ENCODE measurements at places on chromosomes 5 and 9.

GRCh38 chr9:133975511-133975910, 16.6 kb downstream of the VAV2 start:
- no peak for DNase-seq

GRCh38 chr5:178074266-178074952, 38.9 kb upstream of the N4BP3 start:
- DNase-seq, result no peak

DNA sequence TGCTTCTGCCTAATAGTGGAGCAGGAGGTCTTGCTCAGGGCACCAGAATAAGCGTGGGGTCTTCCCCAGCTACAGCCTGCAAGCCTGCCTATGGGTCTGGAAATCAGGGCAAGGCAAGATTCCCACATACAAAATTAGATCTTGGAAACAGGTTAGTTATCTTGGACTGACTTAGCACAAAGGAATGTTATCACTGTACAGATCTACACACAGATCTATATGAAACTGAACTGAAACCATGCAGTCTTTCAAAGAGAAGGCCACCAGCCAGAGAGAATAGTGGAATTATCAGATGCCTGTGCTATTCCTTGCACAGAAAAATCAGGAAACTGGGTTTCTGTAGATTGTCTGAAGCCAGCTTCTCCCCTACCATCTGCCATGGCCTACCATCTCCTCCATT, 585.7 kb downstream of the ACTL7B start:
- DNase-seq, result no peak

DNA sequence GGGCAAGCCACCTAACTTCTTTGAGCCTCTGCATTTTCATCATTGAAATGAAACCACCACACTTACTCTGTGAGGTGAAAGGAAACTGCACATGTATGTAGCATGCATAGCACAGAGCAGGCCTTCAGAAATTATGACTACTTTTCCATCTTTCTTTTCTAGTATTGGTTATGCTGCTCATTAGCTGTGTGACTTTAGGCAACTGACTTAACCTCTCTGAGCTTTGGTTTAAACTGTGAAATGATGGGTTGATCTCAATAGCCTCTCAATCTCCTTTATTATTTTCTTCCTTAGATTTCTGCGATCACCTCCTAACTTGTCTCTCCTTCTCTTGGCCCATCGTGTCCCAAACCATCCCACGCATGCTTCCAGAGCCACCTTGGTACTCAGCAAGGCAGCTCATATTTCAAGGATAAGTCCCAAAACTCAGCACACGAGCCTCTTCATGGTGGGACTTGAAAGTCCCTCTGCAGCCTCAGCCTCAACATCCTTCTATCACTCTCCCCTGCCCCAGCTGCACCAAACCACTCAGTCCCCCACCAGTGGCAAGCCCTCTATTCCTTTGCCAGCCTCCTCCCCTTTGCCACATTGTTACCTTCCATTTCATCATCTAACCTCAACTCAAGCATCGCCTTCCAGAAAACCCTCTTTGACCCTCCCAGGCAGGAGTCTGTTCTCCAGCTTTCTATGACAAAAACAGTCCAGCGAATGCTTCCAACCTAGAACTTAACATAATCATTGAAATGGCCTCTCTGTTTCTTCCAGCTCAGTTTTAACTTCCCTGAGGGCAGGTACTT, 60.3 kb upstream of the DNAH5 start:
- DNase-seq, result no peak

DNA sequence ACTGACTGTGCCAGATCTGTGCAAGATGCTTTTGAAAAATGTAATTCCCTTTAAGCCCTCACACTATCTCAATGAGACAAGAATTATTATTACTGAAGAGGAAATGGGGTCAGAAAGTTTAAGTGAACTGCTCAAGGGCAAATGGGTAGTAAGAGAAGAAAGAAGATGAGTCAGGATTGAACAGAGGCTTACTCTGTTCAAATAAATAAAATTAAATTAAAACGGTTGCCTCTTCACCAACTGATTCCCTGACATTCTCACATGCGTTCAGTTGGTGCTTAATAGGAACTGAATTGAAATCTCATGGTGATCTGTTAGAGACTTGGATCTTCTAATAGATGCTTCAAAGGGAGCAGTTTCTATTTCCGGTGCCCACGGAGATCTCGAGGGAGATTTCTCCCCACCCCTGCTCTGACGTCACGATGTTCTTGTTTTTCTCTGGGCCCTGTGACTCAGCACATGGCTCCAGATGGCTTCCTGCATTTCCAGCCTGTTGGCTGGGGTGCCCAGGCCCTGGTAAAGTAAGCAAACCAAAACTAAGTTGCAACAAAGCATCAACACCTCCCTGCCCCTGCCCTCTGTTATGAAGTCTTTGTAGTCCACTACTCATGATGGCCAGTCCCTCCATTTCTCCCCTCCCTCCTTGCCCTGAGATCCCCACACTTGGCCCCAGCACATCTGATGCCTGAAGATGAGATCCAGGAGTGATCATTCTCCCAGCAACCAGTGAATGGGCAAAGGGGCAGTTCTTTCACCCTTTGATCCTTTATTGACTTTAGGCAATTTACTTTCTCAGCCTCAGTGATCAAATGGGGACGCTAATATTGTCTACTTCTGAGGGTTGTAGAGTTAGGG, 106.1 kb upstream of the CPEB4 start:
- peak; percentile 31 for DNase-seq

DNA sequence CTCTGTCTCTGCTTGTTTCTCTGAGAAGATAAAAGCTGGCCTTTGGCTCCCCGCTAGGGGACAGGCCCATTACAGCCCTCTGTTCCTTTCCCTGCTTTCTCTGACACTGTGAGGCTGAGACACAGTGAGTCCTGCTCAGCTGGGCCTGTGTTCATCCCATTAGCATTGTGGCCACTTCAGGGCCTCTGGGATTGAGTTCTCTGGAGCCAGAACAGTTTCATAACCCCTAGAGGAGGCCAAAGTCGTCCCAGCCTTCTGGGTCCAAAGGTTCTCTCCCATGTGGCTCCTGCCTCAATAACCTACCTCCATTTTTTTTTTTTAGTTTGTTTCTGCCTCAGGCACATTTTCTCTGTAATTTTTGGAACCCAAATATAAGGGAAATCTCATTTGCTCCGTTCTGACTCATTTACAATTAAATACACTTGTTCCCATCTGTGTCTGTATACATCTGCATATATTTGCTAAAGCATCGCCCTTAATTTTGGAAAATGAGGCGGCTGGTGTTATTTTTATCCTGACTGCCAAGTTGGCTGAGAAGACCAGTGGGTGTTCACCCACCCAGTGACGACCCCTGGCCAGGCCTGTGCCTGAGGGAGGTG, 27.3 kb upstream of the CTNNA1 start:
- DNase-seq, result no peak

DNA sequence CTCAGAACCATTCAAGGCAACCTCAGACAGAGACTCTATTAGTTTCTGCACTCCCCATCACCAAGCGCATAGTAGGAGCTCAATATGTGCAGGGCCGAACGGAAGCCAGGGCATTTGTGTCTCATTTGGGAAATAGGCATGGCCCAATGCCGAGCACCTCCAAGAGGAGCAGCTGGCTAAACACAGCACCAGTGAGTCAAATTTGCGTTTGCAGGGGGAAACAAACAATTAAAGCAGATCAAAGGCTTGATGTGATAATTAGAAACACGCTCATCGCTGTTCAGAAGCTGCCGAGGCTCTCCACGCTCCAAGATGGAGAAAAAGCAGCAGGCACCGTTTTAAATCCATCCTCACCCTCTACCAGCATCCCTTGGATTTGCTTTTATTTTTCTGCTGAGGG, 225.3 kb downstream of the AGTPBP1 start:
- no peak for DNase-seq

GRCh38 chr9:131144201-131144600, 18.8 kb downstream of the NUP214 start:
- DNase-seq, result no peak

GRCh38 chr5:82620957-82621600, 342.9 kb upstream of the RPS23 start:
- no peak for DNase-seq

- no peak for DNase-seq
These were observed 48.4 kb upstream of the GNE start for GRCh38 chr9:36306471-36307306.

GRCh38 chr5:62581836-62582597, 3.4 kb downstream of the LRRC70 start:
- no peak for DNase-seq

DNA sequence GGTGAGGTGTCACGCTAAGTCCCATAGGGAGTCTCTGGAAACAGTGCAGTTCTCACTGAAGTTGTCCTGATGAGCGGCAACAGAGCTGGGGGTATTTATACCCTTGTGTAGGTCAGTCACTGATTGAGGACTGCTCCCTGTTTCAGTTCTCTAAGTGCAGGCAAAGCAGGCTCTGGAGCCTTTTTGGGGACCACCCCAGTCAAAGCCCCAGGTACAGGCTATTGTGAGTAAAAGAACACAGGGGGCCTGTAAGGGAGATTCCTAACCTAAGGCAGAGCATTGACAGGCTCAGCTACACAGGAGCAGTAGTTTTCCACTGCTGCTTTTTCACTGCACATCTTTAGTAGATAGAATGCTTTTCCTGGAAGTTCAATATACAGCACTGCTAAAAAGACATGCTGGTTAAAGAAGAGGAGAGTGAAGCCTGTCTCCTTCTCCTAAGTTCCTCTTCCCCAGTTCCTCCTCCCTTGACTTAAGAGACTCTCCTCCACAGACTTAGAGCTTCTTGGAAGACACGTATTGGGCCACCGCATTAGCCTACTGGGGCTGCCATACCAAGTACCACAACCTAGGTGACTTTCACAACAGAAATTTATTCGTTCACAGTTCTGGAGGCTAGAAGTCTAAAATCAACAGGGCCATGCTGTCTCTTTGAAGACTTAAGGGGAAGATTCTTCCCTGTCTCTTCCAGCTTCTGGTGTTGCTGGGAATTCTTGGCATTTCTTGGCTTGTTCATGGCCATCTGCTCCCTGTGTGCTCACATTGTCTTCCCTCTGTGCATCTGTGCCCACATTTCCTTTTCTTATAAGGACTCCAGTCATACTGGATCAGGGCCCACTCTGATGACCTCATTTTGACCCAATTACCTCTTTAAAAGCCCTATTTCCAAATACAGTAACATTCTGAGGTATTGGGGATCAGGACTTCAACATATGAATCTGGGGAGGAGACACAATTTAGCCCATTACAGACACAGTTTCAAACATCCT, 221.0 kb downstream of the ESM1 start:
- no peak for DNase-seq

- no peak for DNase-seq
These were observed 13.2 kb downstream of the MACIR start for GRCh38 chr5:103271570-103272289.

GRCh38 chr5:103409013-103409670, 150.6 kb downstream of the MACIR start:
- no peak for DNase-seq

DNA sequence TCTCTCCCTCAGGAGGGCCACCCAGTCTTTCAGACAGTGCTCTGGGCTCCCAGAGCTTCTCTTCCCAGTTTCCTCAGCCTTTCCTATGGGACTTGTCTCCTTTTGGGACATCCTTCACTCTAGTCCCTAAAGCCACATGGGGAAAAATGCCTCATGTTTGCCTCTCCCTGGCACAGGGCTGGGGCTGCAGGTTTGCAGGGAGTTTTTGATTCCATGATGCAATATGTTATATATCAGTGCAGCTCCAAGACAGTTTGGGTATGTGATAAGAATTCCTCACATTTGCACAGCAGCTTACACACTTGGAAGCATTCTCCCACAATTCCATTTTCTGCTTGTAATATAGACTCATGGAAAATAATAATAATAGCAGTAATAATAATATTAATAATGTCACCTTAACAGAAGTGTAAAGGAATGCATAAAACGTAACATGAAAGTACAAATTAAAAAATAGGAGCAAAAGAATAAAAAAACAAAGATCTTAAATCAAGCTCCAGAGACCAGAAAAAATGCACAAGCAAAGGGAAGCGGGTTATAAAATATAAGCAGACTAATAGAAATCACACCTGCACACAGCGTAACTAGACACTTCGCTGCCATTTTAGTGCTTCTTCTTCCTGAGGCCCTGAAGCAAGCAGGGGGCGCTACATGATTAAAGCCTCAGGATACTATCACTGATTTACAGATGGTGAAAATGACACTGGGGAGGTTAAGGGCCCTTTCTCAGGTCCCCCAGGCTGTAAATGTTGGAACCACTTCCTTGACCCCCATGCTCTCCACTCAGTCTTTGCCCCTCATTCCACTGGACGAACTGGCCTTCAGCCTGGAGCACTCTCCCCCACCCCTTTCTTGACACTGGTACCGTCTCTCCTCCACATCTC, 70.0 kb upstream of the IL17B start:
- DNase-seq, result no peak

DNA sequence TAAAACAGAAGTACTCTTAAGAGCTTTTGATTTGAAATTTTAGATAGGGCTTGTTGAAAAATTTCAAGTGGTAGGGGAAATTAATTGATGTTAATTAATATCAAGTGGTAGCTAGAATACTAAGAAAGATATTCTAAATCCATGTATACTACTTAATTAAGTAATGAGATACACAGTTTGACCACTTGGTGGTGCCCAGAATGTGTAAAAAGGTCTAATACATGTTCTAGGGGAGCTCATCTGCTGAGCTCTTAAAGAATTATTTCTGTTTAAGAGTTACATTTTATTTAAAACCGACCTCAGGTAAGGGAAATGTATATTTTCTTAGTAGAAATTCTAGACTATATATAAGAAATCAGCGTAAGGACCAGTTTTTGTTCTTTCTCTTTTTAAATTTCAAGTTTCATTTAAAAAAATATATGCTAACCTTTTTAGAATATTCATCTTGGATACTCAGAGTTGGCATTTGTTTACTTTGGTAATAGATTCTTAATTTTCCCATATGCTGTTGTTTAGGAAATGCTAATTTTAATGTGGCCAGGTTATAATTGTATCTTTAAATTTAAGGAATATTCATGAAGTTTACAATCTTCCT, 61.5 kb downstream of the LNPEP start:
- DNase-seq, result peak; percentile 1

GRCh38 chr9:96100385-96101300, 201.3 kb downstream of the HSD17B3 start:
- DNase-seq, result no peak

DNA sequence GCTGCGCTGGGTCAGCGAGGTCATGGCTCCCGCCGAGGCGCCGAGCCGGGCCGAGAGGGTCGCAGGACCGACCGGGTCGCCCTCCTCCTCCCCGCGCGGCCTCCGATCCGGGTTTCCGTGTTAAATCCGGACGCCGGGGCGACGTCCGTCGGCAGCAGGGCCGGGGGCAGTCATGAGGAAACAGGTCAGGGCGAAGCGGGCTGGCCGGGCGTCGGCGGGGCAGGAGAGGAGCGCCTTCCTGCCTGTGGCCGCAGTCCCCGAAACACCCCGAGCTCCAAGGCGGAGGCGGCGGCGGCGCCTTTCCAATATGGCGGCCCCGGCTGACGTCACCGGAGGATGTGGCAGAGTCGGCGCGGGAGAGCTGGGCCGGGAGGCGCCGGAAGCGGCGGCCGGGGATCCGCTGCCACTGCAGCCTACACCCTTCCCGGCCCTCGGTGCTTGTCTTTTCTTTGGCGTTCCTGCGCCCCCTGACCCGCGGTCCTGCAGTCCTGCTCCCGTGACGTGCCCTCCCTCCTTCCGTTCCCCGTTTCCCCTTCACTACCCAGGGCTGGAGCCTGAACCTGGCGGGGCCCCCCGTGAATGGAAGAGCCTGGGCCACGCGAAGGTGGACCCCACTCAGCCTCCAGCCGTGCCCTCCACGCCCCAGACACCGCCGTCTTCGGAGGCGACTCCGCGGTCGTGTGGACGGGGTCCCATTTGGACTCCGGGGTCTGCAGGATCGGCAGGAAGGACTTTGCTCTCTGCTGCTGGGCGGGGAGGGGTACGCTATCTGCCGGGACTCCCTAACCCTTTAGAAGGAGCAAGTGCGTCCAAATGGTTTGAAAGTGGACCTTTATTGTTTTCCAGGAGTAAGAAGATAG, at the start of gene GOLPH3:
Gene GOLPH3 (minus strand): TSS at position 309 of the 860 bp plus-strand sequence. CDS start 285 bp downstream, at position 24.
- peak; percentile 91 for DNase-seq

Data from frontal cortex (tissue), 4 donors.